Activated naive CD8-positive, alpha-beta T cell treated with anti-CD3 and anti-CD28 coated beads, Interleukin-2, amount 10 ng/mL, durations not matched to agents 7 days and 5 days (primary cell): ENCODE measurements at places on chromosomes 2 and 18.

- DNase-seq: no peak
Measured at GRCh38 chr2:52881606-52882005, 886.0 kb upstream of the CHAC2 start.

DNA sequence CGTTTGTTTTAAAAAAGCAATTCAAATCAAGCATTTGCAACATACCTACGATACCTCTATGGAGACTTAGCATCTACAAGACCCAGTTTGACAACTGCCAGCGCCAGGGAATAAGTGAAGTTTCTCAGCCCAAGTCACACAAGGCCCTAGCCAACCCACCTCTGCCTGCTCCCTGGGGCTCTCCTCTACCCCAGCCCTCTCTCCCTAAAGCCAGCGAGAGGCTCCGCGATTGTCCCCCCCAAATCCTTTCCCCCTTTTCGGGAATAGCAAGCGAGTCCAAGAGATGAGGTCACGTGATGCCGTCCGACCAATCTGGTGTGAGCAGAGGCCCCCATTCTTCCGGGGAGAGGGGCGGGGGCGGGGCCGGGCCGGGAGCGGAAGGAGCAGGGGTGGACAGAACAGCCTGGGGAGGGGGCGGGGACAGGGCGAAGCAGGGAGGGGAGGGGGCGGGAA is 102.2 kb upstream of the RAB6C start:
- DNase-seq: peak; percentile 74

DNA sequence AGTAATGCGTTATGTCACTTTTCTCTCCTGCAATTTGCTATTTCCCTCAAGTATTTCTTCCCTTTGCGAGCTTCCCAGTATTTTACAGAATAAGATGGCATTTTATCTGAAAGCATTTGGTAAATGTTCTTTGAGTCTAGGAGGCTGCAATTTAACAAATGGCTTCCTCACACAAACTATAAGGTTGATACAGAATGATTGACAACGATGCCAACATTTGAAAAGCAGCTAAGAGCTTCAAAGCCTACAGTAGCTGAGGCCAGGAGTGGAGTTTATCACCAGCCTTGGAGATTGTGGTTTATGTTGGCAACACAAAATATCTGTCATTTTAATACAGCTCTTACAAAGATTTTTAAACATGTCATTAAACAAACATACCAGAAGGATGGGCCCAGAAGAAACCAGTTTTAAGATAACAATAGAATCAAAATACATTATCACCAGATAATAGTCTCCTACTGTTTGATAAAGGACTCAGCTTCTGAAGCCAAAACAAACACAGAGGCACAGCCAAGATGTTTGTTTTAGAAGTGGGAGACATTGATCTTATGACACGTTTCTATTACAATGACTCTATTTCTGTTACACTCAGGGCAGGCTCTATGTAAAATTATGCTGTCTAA is 711.4 kb upstream of the ACVR2A start:
- no peak for DNase-seq

DNA sequence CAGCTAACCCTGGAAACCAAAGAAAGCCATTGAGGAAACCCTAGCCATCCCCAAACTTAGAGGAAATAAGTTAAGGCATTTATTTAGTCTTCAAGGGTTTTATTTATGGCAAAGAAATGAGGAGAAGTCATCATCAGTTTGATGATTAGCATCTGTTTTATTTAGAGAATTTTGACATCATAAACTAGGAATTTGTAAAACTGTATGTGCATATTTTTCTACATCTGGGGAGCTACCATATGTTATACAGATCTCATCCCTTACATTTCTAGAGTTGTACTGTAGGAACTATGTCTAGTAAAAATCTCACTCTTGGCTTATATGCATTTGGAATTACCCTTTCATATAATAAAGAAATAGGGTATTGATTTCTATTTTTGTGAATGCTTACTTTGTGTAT is 48.7 kb downstream of the FMNL2 start:
- DNase-seq: no peak

DNA sequence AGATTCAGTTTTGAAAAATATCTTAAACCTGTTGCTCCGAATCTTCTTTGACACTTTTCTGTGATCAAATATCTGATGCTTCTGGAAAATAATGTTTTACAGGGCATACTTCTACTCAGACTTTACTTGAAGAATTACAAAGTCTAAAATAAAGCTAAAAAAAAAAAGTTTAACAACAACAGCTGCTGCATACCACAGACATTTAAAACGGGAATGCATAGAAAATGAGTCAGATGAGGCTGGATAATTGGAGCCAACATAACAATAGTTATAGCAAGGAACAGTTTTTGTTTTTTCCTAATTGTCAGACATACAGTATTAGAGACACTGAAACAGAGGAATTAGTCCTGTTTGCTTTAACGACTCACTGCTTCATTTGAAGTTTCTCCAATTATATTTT is 1090.2 kb downstream of the SUCLG1 start:
- DNase-seq: no peak

DNA sequence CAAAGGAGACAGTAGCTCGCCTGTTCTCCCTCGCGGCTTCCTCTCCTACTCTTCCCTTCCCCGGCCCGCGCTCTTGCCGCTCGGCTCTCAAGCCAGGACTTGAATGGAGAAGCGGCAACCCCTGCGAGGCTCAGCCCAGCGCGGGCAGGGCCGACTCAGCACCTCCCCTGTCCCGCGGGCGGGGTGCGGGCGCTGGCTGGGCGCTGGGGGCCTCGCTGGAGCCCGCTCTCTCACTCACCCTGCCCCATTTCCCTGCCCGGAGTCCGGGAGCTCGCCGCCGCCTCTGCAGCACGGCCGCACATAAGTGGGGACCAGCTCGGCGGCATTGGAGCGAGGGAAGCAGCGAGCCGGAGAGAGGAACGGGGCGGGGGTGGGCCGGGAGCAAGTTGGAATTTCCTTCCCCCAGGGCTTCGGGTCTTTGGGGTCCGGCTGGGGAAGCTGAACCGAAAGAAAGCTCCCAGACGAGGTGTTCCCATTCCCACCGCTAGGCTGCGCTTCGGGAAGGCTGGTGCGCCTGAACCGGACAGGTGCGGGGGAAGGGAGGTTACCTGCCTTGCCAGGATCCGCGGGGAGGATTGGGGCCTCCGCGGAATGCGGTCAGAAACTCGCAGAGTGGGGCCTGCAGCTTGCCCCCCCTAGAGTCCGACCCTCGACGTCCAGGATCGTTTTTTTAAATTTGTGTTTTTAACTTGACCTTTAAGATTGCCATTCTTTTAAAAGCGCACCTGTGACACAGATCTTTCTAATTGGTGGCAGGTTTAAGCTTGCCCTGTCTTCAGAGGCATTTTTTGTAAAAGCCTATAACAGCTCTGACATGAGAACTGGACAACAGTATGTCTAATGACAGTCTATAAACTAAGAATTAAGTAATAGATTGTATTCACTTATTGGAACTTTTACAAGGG is at the start of gene COBLL1:
Gene COBLL1 (minus strand): TSS at position 105 of the 905 bp plus-strand sequence. CDS start 627 bp downstream, outside the sequence.
- peak; percentile 55 for DNase-seq

- no peak for DNase-seq
Measured at GRCh38 chr2:190149908-190150307, 87.4 kb upstream of the MSTN start.

- DNase-seq: no peak
Measured at GRCh38 chr2:110662560-110662959, 15.3 kb downstream of the BUB1 start.
